ENCODE measurements at places on chromosomes 13 and 19.

DNA sequence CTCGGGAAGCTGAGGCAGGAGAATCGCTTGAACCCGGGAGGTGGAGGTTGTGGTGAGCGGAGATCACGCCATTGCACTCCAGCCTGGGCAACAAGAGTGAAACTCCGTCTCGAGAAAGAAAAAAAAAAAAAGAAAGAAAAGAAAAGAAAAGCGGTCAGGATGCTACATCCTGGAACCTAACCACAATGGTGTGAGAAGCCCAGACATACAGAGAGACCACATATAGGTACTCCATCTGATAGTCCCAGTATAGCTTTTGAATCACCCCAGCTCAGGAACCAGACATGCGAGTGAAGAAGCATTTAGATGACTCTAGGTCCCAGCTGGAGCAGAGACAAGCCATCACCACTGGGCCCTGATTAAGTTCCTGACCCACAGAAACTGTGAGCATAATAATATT lies 3.2 kb downstream of the IFNL1 start:
- DNase-seq = no peak

DNA sequence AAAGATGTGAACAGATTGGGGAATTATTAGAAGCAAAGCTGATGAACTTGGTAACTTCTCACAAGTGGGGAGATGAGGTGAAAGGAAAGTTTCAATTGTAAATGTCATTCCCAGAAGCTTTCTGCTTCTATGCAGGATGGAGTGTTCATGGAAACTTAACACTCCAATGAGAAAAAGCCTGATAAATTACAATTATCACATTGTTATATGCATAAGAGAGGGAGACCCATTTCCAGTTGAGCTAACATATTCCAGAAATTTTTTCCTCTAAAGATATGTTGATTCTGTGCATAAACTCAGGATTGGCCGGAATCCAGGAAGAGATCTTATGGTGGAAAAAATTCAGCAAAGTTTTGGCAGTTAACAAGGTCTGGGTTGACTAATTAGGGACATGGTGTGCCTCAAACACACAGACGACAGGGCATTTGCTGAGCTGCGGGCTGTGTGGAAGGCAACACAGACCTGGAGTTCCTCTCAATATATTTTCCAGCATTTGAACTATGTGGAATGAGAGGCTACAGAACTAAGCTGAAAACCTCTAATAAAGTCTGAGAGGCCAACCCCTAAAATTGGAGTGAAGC lies 64.9 kb upstream of the FGF14 start:
- DNase-seq = no peak

- DNase-seq = no peak
Measured at GRCh38 chr13:39692660-39693438, 37.4 kb downstream of the COG6 start.

DNA sequence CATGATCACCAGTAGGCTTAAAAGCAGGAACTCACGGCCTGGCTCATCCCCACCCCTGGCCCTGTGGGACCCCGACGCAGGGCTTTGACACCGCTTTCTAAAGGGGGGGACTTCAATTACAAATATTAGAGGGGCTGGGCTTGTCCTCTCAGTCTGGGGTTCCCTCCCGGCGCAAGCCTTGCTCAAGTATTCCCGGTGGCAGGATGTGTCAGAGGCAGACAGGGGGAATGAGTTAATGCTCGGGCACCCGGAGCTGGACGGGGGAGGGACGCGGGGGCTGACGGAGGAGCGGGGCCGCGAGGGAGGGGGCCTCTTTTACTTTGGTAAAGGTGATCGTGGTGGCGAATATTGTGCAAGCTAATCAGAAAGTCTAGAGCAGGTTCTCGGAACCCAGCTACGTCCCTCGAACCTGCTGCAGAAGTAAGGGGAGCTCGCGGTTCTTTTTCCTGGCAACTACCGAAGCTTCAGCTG lies 1.1 kb downstream of the FGF14 start:
- DNase-seq = no peak

DNA sequence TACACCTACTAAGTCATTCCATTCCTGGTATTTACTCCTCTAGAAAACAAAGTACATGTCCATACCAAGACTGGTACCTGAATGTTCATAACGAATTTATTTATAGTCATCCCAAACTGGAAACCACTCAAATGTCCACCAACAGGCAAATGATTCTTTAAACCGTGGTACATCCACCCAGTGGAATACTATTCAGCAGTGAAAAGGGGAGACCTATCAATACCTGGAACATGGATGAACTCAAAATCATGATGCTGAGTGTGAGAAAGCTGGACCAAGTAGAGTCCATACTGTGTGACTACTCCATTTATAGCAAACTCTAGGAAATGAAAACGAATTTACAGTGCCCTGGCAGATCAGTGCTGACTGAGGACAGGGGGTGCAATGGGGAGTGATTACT lies 11.9 kb upstream of the NAPA start:
- DNase-seq = no peak

GRCh38 chr13:31801088-31801487 lies 61.8 kb downstream of the RXFP2 start:
- no peak for DNase-seq

DNA sequence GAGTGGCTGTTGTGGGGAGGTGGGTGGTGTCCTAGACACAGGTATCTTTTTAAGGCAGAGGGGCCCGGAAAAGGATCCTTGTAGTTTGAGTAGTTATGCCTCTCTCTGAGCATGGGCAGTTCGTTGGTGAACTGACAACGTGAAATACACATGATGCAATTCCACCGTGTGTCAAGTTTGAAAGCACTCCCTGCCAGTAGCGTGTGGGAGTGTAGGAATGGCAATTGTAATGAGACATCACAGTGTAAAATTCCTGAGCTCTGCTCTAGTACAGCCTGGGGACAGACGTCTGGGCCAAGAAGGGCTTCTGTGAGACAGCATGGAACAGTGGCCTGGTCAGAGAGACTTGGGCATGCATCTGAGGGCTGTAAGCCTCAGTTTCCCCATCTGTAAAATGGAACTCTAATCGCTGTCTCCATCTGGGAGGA lies 10.4 kb upstream of the ASF1B start:
- no peak for DNase-seq

- DNase-seq = no peak
Measured at GRCh38 chr13:61988810-61989209, 573.2 kb upstream of the PCDH20 start.

GRCh38 chr13:106859533-106859904 lies 291.6 kb upstream of the ARGLU1 start:
- no peak for DNase-seq

DNA sequence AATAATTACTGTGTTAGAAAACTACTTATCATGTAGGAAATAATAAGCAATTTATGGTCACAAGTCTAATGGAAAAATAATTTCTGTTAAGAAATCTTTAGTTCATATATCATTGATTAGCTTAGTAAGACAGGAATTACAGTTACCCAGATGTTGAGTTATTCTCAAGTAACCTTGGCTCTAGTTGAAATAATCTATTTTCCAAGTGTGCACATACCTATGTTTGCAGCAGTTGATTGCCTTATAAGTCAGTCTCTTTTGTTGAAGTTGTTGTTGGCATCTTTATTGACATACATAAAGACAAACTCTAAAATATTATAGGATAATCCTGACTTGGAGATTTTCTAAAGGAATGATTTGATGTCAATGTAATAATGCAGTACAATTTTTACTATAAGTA lies 511.4 kb upstream of the KLF12 start:
- DNase-seq = no peak

- DNase-seq = no peak
Measured at GRCh38 chr13:97468331-97468730, 34.4 kb downstream of the RAP2A start.

GRCh38 chr13:94646904-94647303 lies 45.2 kb downstream of the GPR180 start:
- DNase-seq = no peak

DNA sequence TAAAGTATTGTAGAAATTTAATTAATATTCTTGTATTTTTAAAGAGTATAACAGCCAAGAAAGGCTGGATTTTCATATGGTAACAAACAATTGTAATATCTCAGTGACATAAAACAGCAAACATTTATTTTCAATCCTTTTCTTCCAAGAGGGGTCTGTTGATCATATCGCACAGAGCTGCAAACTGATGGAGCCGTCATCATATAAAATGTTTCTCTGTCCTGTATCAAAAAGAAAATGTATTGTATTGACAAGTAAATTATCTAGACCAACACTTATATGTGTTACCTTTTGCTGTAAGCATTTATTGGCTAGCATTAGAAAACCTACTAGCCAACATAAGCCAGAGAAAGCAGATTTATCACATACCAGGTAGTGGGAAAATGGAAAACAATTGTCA lies 2861.4 kb upstream of the PCDH20 start:
- DNase-seq = no peak

DNA sequence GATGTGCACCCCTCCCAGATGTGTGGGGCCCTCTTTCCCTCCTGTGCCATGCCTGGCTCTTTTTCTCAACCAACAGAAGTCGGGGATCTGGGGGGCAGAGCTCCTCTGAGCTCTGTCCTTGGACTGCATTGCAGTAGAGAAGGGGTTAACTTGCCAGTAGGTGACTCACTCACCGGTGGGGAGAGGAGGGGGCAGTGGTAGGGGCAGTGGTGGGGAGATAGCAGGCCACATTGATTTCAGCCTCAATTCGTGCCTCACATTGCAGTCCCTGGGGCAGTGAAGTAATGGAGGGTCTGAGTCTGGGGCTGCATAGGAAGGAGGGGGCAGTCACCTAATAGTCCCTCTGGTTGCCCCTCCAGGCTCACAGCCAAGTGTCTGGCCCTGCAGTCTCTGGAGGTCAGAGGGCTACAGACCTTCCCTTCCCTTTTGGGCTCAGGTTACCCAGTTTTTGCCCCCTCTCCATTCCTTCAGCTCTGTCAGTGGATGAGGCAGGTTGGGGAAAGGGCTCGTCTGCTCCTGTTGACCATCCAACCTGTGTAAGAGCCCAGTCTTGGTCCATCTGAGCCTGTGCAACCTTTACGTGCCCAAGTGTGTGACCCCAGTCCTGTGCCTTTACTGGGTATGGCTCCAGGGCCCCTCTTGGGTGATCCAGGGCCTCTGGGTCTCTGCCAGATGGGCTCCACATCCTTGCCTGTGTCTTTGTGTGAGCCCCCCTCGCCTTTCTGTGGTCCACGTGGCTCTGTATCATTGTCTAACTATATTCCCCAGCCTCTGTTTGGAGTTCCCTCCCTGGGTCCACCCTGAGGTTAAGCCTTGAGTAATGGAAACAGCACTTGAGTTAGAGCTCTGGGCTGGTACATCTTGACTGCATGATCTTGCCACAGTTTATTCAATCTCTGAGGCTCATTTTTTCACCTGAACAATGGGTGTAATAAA lies 13.0 kb downstream of the CIC start:
- no peak for DNase-seq

DNA sequence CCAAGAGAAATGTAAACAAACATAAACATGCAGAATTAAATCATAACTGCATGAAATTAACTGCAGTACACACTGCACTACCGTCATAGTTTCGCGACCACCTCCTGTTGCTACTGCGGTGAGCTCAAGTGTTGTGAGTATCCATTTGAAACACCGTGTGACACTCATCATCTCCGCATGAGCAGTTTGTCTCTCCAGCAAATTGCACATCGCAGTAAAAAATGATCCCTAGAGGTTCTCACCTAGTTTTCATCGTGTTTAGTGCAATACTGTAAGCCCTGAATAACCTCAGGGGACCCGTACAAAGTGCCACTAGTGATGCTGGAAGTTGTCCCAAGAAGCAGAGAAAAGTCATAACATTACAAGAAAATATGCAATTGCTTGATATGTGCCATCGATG lies 147.7 kb downstream of the DPF1 start:
- DNase-seq = peak; percentile 34

GRCh38 chr19:16208064-16208759 lies 10.5 kb downstream of the AP1M1 start:
- DNase-seq = no peak

DNA sequence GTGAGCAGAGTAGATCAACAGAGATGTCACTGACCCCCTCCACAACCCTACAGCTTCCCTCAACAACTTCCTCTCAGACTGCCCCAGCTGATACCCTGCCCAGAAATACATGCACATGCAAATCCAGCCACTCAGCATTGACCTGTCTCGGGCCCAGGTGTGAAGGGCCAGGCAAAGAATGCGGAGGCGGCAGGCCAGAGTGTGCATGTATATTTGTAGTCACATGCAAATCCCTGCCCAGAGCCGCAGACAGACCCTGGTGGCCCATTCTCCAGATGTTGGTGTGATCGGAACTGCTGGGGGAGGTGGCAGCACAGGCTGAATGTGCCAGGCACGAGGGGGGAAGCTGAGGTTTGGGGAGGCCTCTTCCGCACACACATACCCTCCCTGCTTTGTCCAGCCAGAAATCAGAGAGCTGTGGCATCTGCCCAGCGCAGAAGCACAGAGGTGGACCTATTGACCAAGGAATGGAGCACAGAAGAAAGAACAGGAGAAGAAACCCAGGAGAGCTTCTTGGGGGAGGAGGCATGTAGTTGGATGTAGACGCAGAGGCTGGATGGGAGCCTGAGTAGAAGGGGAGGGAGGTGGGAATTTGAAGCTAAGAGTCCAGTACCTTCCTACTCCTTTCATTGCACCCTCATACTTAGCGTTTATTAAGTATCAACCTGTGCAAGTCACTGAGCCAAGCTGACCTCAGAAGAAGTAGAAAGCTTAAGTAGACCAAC lies 14.4 kb downstream of the MEF2B start:
- DNase-seq = no peak

- no peak for DNase-seq
Measured at GRCh38 chr13:34926508-34926907, 15.6 kb upstream of the NBEA start.

- DNase-seq = no peak
Measured at GRCh38 chr13:42239644-42240043, 32.3 kb upstream of the AKAP11 start.
